ENCODE measurements at places on chromosomes 1 and 21. TPM values are rescaled to one million over a fixed set of nuclear protein-coding genes. Genes with fewer than 3 reads are reported as not detected.

GRCh38 chr1:87894062-87894461, 565.4 kb downstream of the LMO4 start:
- no peak for DNase-seq

DNA sequence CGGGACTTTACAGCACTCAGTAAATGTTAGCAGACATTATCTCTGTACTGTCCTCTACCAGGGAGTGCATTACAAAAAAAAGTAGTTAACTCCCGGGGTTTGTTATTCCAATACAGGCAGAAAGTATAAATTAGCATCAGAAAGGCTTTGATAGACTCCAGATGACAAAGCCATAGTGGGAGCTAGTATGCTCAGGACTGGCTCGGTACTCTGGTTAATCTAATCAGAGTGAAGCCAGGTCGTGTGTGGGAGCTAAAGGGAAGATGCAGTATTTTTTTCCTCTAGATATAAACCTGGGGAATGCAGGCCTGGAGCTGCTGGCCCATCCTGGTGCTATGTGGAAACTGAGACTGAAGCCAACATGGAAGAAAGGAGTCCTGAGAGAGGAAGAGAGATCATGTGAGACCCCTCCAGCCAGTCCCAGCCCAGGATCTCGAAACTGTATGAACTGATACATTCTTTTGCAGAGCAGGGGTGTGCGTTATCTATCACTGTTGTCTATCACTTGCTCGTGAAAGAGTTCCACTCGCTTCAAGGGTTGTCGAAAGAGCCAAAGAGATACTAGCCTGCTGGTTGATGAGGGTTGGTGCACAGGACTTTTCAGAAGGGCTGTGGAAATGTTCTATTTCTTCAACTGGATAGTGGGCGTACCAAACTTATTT, 125.8 kb downstream of the PLPP3 start:
- no peak for DNase-seq

DNA sequence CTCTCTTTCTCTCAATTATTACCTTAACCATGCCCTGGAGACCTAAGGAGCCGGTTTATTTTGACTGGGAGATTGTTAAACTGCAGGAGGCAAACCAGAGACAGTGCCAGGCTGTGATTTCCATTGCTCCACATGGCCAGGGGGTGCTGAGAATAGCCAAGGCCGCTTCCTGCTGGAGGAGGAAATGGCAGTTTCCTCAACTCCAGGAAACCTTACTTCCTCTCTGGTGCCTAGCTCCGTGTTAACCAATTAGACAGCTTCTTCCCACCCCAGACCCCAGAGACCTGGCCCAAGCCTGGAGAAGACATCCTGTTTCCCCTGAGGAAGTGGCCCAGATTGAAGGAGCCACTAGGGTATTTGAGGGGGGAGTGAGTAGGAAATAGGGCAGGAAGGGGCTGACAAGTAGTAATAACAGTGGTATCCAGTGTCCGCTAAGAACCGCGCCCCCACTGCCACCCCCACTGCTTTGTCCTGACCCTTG, 161.2 kb downstream of the PLPP3 start:
- no peak for DNase-seq

GRCh38 chr1:60916199-60916598, 166.2 kb upstream of the NFIA start:
- no peak for DNase-seq

- no peak for DNase-seq
These were observed 10.5 kb upstream of the CNTN2 start for GRCh38 chr1:205032508-205032907.

LGR6 gene
- 1.2 TPM for polyA plus RNA-seq

NHLH1 gene
- 0.13 TPM for polyA plus RNA-seq

- DNase-seq = no peak
These were observed 678.2 kb downstream of the ADGRL2 start for GRCh38 chr1:82478916-82479315.

DNA sequence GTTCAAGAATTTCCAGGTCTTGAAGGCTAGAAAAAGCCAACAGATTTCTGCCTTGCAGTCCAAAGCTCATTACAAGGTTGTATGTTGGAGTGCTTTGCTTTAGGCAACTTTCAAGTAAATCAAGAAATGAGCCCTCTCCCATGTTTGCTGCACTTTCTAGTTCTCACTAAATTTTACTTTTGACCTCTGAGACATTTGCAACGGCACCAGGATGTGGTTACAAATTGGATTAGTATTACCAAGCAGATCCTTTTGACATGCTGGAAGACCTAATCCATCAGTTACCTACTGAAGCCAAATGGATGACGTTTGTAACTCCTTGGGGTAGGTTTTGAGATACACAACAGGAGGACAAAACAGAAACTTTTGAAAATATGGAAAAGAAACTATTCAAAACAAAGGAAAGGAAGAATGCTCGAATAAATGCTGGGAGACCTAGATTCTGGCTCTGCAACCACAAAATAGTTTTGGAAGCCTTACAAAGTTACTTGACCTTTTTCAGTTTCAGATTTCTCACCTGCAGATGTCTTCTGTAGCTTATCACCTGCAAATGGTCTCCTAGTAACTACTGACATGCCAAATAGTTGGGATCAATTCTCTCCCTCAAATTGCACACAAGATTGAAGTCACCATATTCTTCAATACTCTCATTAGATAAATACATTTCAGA, 251.7 kb upstream of the ADGRL2 start:
- no peak for DNase-seq

All from right renal cortex interstitium (tissue), 3 donors.